ENCODE measurements at places on chromosomes 7 and 10. TPM values are rescaled to one million over a fixed set of nuclear protein-coding genes. Genes with fewer than 3 reads are reported as not detected.

Gene PRKRIP1
- 25.5 TPM for total RNA-seq

Gene TDRD1
- 0.27 TPM for total RNA-seq

Gene C10orf143
- 5.0 TPM for total RNA-seq

Gene CPVL
- not detected for total RNA-seq

Gene RBM20
- total RNA-seq = 0.15 TPM

Gene BICC1
- total RNA-seq = not detected

Gene NOD1
- 11.8 TPM for total RNA-seq

Gene COL26A1
- not detected for total RNA-seq

Gene LRRC18
- not detected for total RNA-seq

Gene CDK14
- 0.31 TPM for total RNA-seq

Gene CYP3A5
- total RNA-seq = 0.08 TPM

Gene NUPR2
- total RNA-seq = not detected

Gene AKR1C2
- not detected for total RNA-seq

Gene VENTX
- total RNA-seq = not detected

Gene FBXL13
- 0.78 TPM for total RNA-seq

Gene KLLN
- total RNA-seq = 1.0 TPM

Gene PNLIPRP1
- total RNA-seq = not detected

Gene HTRA1
- total RNA-seq = not detected

Gene ZNF467
- not detected for total RNA-seq

Gene CALY
- total RNA-seq = not detected

Gene ZNHIT1
- total RNA-seq = 46.7 TPM

Gene TRDMT1
- total RNA-seq = 9.0 TPM

Gene CLCN1
- not detected for total RNA-seq

Gene HMX3
- 0.25 TPM for total RNA-seq

All from activated CD8-positive, alpha-beta memory T cell treated with anti-CD3 and anti-CD28 coated beads for 36 hours (primary cell).